ENCODE measurements at places on chromosomes 7 and 10. TPM values are rescaled to one million over a fixed set of nuclear protein-coding genes. Genes with fewer than 3 reads are reported as not detected.

The KLF14 gene
- 0.37 TPM for polyA plus RNA-seq

The OR6B1 gene
- not detected for polyA plus RNA-seq

The TMEM213 gene
- polyA plus RNA-seq, result 43.9 TPM

The BEND7 gene
- polyA plus RNA-seq, result 30.8 TPM

The CYP26A1 gene
- polyA plus RNA-seq, result 0.11 TPM

The FAM13C gene
- polyA plus RNA-seq, result 9.3 TPM

The PTPN12 gene
- 112 TPM for polyA plus RNA-seq

The TAS2R3 gene
- 0.80 TPM for polyA plus RNA-seq

The CYP26C1 gene
- polyA plus RNA-seq, result 0.07 TPM

The TSPAN12 gene
- 210 TPM for polyA plus RNA-seq

The LRMDA gene
- polyA plus RNA-seq, result 21.7 TPM

The MYPN gene
- 0.04 TPM for polyA plus RNA-seq

The INPP5A gene
- polyA plus RNA-seq, result 35.1 TPM

The HOXA7 gene
- 26.1 TPM for polyA plus RNA-seq

The RAB18 gene
- polyA plus RNA-seq, result 149 TPM

The STEAP4 gene
- polyA plus RNA-seq, result 0.08 TPM

The OR2A1 gene
- polyA plus RNA-seq, result 0.39 TPM

The DLD gene
- polyA plus RNA-seq, result 138 TPM

The KCNH2 gene
- 14.6 TPM for polyA plus RNA-seq

The ZNF804B gene
- polyA plus RNA-seq, result 0.46 TPM

The PHYH gene
- polyA plus RNA-seq, result 47.4 TPM

The IQUB gene
- 6.2 TPM for polyA plus RNA-seq

The ATOH7 gene
- 1.7 TPM for polyA plus RNA-seq

The PARP12 gene
- polyA plus RNA-seq, result 14.5 TPM

The AMPH gene
- 15.1 TPM for polyA plus RNA-seq

The EPHB4 gene
- 101 TPM for polyA plus RNA-seq

The CPA4 gene
- polyA plus RNA-seq, result 0.50 TPM

The AVL9 gene
- 26.4 TPM for polyA plus RNA-seq

The CCL24 gene
- polyA plus RNA-seq, result not detected

The HYAL4 gene
- not detected for polyA plus RNA-seq

The CFAP69 gene
- 16.7 TPM for polyA plus RNA-seq

The ANKIB1 gene
- 41.6 TPM for polyA plus RNA-seq

The SPRN gene
- polyA plus RNA-seq, result 2.7 TPM

The NRG3 gene
- 12.6 TPM for polyA plus RNA-seq

The PTER gene
- 18.1 TPM for polyA plus RNA-seq

The COL28A1 gene
- 12.3 TPM for polyA plus RNA-seq

The DPYSL4 gene
- polyA plus RNA-seq, result 14.3 TPM

The RRP12 gene
- polyA plus RNA-seq, result 19.2 TPM

The SEMA3D gene
- polyA plus RNA-seq, result 43.1 TPM

The NEUROG3 gene
- not detected for polyA plus RNA-seq

The JAZF1 gene
- 16.1 TPM for polyA plus RNA-seq

The TWIST1 gene
- polyA plus RNA-seq, result 6.2 TPM

The ANKRD2 gene
- 0.54 TPM for polyA plus RNA-seq

The GOLGA7B gene
- polyA plus RNA-seq, result 0.42 TPM

The CYTH3 gene
- polyA plus RNA-seq, result 36.2 TPM

The TMEM196 gene
- not detected for polyA plus RNA-seq

The NACAD gene
- polyA plus RNA-seq, result 7.6 TPM

The SNCG gene
- 13.1 TPM for polyA plus RNA-seq

The NME8 gene
- 0.47 TPM for polyA plus RNA-seq

The LHPP gene
- polyA plus RNA-seq, result 24.0 TPM

The ZNF727 gene
- not detected for polyA plus RNA-seq

The CALML3 gene
- polyA plus RNA-seq, result 0.10 TPM

The CYP2W1 gene
- 1.1 TPM for polyA plus RNA-seq

The CSGALNACT2 gene
- 18.4 TPM for polyA plus RNA-seq

The OIT3 gene
- polyA plus RNA-seq, result 3.2 TPM

The GIMAP1 gene
- polyA plus RNA-seq, result 2.0 TPM

The CFTR gene
- polyA plus RNA-seq, result 3.1 TPM

All from right renal cortex interstitium (tissue), 3 donors.